ENCODE measurements at places on chromosomes 2 and 18.

DNA sequence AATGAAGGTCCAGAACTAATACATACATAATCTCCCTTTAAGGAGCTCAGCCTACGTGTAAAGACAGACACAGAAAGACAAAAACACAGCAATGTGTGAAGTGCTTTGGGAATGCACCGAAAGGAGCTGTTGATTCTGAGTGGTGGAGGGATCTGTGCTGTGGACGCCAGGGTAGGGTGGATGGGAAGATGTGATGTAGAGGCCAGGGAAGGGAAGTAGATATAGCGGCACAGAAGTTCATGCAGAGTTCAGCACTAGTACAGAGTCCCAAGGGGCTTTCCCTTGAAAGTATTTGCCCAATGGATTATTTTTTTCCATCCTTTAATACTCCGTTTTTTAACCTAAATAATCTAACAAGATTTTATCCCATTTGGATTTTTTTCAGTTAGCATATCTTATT is 32.1 kb upstream of the DOCK10 start:
- no peak for DNase-seq

- no peak for DNase-seq
These were observed 28.5 kb upstream of the DOCK10 start for GRCh38 chr2:225070811-225071210.

DNA sequence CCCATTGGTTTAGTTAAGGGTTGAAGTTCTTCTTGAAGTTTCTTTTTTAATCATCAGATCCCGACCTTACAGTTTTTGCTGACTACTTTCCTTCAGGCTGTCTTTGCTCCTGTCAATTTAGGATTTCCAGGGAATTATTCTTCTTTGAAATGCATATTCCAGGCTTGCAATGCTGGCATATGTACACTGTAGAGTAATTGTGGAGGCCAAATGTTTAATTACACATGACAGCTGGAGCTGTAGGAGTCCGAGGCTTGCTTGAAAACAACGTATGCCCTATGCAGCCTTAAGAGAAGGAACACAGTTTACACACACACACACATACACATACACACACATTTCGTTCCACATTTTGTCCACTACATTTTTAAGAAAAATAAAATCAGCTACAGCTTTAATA is 602.3 kb downstream of the TMEM182 start:
- no peak for DNase-seq

DNA sequence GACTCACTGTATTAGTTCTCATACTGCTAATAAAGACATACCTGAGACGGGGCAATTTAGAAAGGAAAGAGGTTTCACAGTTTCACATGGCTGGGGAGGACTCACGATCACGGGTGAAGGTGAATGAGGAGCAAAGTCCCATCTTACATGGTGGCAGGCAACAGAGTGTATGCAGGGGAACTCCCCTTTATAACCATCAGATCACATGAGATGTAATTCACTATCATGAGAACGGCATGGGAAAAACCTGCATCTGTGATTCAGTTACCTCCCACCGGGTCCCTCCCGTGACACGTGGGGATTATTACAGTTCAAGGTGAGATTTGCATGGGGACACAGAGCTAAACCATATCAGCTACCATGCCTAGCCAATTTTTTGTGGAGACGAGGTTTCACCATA is 168.2 kb downstream of the NEDD4L start:
- DNase-seq: no peak

GRCh38 chr2:101047075-101047766 is 45.1 kb downstream of the RPL31 start:
- no peak for DNase-seq

DNA sequence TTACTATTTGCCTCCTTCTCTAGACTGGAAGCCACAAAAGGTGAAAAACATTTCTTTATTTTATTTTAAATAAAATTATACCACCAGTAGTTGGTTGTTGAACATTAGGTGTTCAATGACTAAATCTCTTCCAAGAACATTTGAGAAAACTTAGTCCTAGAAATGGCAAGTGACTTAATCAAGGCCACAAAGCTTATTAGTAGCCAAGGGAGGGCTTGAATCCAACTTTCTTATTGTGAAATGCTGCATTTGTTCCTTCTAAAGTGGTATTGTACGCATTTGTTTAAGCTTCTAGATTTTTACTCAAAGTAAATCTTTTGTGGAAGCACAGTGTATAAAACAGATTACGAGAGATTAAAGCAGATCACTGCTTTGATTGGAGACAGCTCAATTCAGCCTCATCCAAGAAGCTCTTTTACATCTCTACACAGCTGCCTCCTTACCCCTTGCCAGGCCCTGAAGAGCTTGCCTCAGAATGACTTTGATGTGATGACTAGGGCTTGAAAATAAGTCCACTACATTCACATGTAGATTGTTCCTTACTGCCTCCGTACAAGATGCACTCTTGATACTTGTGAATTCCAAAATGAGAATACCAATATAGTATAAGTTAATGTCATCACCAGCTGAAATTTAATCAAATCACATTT is 244.8 kb downstream of the XIRP2 start:
- DNase-seq: no peak

- no peak for DNase-seq
These were observed 123.8 kb downstream of the SPTBN1 start for GRCh38 chr2:54579682-54580620.

DNA sequence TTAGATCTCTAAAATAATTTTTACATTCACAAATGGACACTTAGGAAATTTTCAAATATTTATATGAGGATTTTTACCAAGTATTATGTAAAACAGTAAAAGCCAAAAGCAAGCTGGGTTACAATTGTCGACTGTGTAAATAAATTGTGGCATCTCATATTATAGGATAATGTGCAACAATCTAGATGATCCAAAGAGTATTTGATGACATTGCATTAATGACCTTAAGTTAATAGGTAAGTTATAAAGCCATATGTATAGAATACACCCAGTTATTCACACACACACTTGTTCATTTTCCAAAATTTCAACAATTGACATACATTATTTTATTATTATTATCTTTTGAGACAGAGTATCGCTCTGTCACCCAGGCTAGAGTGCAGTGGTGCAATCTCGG is 69.3 kb downstream of the ATP8B1 start:
- no peak for DNase-seq
